ENCODE measurements at places on chromosomes 13 and 19.

GRCh38 chr13:20969182-20969581, 66.6 kb upstream of the XPO4 start:
- H3K27ac ChIP-seq = no peak overlapping the region
- H3K36me3 ChIP-seq = peaks cover 21% of the 10 kb centered on the region
- H3K4me3 ChIP-seq = no peak overlapping the region
- no peak for DNase-seq

- no peak for DNase-seq
- no peak overlapping the region for H3K27ac ChIP-seq
- no peak overlapping the region for H3K4me3 ChIP-seq
- H3K27me3 ChIP-seq = no peaks in the 10 kb centered on the region
Observed at GRCh38 chr13:36454987-36455386, 22.7 kb downstream of the CCNA1 start.

DNA sequence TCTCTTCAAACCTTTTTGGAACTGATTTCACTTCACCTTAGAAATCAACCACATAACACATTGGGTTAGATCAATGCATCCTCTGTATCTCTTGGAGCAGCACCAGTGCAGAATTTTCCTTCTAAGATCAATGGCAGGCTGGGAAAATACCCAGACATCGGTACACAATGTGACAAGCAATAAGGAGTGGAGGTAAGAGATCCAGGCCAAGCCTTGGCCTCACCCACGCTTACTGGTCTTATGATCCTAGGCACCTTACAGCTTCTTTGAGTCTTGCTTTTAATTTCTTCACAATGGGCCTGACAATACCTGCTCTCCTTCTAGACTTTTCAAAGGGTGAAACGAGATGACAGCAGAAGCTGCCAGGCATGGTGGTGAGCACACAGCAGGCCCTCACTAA, 232.0 kb downstream of the LACC1 start:
- DNase-seq = no peak
- H3K4me3 ChIP-seq = no peak overlapping the region
- no peaks in the 10 kb centered on the region for H3K27me3 ChIP-seq
- H3K36me3 ChIP-seq = no peaks in the 10 kb centered on the region
- peak overlapping the region; percentile 51 for H3K27ac ChIP-seq

- H3K27me3 ChIP-seq = no peaks in the 10 kb centered on the region
- peaks cover 5% of the 10 kb centered on the region for H3K4me1 ChIP-seq
- DNase-seq = no peak
- H3K4me3 ChIP-seq = no peak overlapping the region
- H3K27ac ChIP-seq = peak overlapping the region; percentile 11
Observed at GRCh38 chr13:99620806-99621205, 119.5 kb downstream of the TM9SF2 start.

DNA sequence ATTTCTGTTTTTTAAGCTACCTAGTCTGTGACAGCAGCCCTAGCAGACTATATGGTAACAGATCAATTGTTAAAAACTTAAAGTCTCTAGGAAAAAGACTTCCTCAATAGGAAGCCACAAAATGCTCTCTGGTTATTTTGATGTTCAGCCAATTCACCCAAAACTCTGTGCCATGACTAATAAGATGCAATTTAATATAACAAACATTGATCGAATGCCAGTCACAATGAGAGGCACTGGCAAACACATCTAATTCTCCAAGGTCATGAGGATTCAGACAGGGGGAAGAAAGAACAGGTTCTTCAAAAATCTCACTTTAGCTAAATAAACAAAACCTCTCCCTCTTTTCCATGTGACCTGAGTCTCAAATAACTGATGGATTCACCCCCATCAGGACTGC, 107.5 kb downstream of the SUCLA2 start:
- no peak overlapping the region for H3K4me3 ChIP-seq
- no peak overlapping the region for H3K27ac ChIP-seq
- no peaks in the 10 kb centered on the region for H3K36me3 ChIP-seq
- H3K4me1 ChIP-seq = no peaks in the 10 kb centered on the region
- no peaks in the 10 kb centered on the region for H3K27me3 ChIP-seq

DNA sequence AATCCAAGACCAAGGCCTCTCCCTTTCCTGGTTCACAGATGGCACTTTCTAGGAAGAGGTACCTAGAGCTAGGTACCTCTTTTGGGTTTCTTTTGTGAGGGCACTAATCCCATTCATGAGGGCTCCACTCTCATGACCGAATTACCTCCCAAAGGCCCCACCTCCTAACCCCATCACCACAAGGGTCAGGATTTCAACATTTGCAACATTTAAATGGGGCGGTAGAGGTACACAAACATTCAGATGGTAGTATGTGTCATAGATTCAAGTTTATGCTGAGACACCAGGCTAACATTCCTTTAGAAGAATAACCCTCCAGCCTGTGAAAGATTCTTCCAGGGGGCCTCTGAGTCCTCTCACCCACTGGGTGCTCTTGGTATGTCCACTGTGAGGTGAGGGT, 116.3 kb downstream of the FOXO1 start:
- H3K4me3 ChIP-seq = no peak overlapping the region
- H3K27ac ChIP-seq = peak overlapping the region; percentile 41
- H3K36me3 ChIP-seq = no peaks in the 10 kb centered on the region

DNA sequence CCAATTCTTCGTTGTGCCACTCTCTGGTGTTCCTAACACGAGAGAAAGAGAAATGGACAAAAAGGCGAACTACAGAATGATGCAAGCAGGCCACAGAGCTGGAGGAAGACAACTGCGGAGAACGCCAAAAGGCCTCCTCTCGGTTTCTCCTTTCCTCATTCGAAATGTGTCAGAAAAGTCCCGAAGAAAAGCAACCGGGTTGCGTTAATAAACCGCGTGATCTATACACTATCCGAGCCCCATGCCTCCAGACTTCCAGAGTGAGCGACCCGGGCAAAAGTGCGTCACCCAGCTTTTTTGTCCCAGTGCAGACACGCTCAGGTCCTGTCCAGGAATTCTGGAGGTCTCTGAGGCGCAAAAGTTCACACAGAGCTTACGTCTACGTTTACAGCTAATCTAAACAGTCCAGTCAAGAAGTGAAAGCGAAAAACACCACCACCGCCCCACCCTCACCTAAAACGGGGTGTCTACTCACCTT, 413 bp downstream of the N4BP2L2 start:
- peak overlapping the region; percentile 83 for H3K4me3 ChIP-seq
- H3K27ac ChIP-seq = peak overlapping the region; percentile 81
- peaks cover 3% of the 10 kb centered on the region for H3K4me1 ChIP-seq
- peaks cover 12% of the 10 kb centered on the region for H3K36me3 ChIP-seq
- no peaks in the 10 kb centered on the region for H3K27me3 ChIP-seq
- no peak for DNase-seq

- no peak overlapping the region for H3K27ac ChIP-seq
- H3K4me3 ChIP-seq = no peak overlapping the region
- no peaks in the 10 kb centered on the region for H3K36me3 ChIP-seq
- no peaks in the 10 kb centered on the region for H3K4me1 ChIP-seq
- DNase-seq = no peak
- H3K27me3 ChIP-seq = no peaks in the 10 kb centered on the region
Observed at GRCh38 chr13:34046457-34046856, 228.5 kb downstream of the RFC3 start.

DNA sequence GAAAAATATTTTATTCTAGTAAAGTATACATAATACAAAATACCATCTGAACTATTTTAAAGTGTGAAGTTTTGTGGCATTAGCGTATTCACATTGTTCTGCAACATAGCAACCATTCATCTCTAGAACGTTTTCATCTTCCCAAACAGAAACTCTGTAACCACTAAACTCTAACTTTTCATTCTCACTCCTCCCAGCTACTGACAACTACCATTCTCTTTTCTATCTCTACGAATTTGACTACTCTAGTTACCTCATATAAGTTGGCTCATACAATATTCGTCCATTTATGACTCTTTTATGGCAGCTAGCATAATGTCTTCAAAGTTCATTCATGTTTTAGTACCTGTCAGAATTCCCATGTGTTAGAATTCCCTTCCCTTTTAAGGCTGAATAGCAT, 150.5 kb upstream of the MIR17HG start:
- no peaks in the 10 kb centered on the region for H3K36me3 ChIP-seq
- H3K4me3 ChIP-seq = no peak overlapping the region
- H3K27ac ChIP-seq = no peak overlapping the region

- no peaks in the 10 kb centered on the region for H3K4me1 ChIP-seq
- DNase-seq = no peak
- H3K27me3 ChIP-seq = no peaks in the 10 kb centered on the region
- no peak overlapping the region for H3K4me3 ChIP-seq
- H3K36me3 ChIP-seq = no peaks in the 10 kb centered on the region
- H3K27ac ChIP-seq = no peak overlapping the region
Observed at GRCh38 chr13:61255040-61255796, 160.4 kb downstream of the PCDH20 start.

DNA sequence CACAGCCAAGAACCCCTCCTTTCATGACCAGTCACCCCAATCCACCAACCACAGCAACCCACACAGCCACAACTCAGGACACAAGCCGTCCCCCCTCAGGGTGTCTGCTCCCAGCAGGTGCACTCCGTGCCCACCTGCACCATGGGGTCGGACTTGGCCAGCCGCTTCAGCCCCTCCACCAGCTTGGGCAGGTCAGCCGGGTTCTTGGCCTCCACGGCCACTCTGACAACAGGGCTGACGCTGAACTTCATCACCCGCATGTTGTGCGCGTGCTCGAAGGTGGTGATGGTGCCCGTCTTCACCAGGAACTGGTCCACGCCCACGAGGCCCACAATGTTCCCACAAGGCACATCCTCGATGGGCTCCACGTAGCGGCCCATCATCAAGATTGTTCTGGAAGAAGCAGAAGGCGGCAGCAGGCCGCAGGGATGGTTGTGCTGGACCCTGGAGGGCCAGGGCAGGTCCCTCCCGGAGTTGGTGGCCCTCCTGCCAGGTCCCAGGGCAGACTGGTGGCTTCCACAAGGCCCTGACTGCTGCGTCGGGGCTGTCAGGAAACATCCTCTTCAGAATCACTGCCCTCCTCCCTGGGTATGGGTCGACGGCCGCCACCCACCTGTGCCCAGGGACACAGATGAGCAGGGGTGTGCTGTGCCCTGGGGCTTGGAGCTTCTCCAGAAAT, 5.5 kb downstream of the EEF2 start:
- H3K4me1 ChIP-seq = no peaks in the 10 kb centered on the region
- no peak overlapping the region for H3K4me3 ChIP-seq
- peaks cover 90% of the 10 kb centered on the region for H3K36me3 ChIP-seq
- no peak overlapping the region for H3K27ac ChIP-seq
- DNase-seq = peak; percentile 60
- H3K27me3 ChIP-seq = no peaks in the 10 kb centered on the region

DNA sequence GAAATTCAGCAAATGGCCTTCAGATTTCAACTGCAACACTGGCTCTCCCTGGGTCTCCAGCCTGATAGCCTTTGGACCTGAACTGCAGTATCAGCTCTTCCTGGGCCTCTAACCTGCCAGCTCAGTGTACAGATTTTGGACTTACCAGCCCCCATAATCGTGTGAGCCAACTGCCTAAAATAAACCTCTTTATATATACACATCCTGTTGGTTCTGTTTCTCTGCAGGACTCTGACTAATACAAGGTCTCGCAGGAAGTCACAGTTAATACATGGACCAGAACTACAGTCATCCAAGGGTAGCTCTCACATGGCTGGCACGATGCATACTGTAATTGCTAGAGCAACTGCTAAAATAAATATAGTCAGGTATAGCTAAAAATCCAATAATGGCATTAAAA, 85.1 kb downstream of the KATNAL1 start:
- no peaks in the 10 kb centered on the region for H3K4me1 ChIP-seq
- H3K27ac ChIP-seq = no peak overlapping the region
- DNase-seq = no peak
- peaks cover 18% of the 10 kb centered on the region for H3K36me3 ChIP-seq
- no peaks in the 10 kb centered on the region for H3K27me3 ChIP-seq

DNA sequence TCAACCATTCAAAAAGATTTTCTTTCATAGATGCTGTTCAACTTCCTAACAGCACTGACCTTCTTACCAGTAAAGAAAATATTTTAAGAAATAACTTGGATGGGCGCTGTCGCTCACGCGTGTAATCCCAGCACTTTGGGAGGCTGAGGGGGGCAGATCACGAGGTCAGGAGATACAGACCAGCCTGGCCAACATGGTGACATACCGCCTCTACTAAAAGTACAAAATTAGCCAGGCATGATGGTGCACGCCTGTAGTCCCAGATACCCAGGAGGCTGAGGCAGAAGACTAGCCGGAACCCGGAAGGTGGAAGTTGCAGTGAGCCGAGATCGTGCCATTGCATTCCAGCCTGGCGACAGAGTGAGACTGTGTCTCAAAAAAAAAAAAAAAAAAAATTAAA, 865.7 kb upstream of the SLC10A2 start:
- H3K36me3 ChIP-seq = no peaks in the 10 kb centered on the region
- H3K4me3 ChIP-seq = no peak overlapping the region
- H3K4me1 ChIP-seq = no peaks in the 10 kb centered on the region
- H3K27ac ChIP-seq = no peak overlapping the region

DNA sequence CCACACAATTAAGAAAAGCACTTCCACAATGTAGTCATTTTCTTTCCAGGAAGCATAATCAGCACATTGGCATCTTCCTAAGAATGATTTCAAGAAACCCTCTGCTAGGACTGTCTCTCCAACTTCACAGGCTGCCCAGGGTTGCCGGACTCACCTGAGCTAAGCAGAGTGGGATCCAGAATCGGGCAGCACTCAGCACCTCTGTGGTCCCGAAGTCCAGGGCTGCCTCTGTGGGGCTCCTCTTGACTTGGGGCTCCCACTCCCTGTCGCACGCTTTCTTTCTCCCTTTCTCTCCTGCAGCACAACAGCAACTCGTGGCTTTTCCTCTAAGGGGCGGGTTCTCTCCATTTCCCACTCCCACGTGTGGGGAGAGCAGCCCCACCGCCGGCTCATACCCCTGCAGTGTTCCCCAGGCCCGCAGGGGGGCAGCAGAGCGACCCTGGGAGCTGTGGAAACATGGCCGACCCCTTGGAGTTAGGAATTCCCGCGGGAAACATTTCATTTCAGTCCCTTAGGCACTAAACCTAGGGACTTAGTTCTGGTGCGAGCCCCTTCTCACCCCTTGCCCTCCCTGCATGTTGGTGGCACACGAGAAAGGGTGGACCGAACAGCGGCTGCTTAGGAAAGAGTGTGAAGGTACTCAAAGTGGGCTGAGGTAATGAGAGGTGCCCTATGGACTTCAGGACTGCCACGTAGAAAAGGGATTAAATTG, at the start of gene TMEM272:
Gene TMEM272, minus strand, starts transcription at position 316 of the 712 bp plus-strand sequence. CDS start 6,647 bp downstream, outside the sequence.
- no peaks in the 10 kb centered on the region for H3K4me1 ChIP-seq
- H3K27ac ChIP-seq = no peak within 1 kb of the TSS
- no peaks in the 10 kb centered on the region for H3K36me3 ChIP-seq
- no peak for DNase-seq

GRCh38 chr13:30154531-30154930, 152.8 kb downstream of the KATNAL1 start:
- no peak for DNase-seq
- no peak overlapping the region for H3K4me3 ChIP-seq
- H3K36me3 ChIP-seq = no peaks in the 10 kb centered on the region
- H3K27me3 ChIP-seq = no peaks in the 10 kb centered on the region
- no peaks in the 10 kb centered on the region for H3K4me1 ChIP-seq

- H3K27ac ChIP-seq = peak overlapping the region; percentile 80
- peaks cover 76% of the 10 kb centered on the region for H3K36me3 ChIP-seq
- DNase-seq = peak; percentile 67
- no peak overlapping the region for H3K4me3 ChIP-seq
Observed at GRCh38 chr13:110443622-110444225, 117.8 kb downstream of the RAB20 start.

All from ascending aorta (tissue), 2 donors.